ENCODE measurements at places on chromosomes 4 and X.

DNA sequence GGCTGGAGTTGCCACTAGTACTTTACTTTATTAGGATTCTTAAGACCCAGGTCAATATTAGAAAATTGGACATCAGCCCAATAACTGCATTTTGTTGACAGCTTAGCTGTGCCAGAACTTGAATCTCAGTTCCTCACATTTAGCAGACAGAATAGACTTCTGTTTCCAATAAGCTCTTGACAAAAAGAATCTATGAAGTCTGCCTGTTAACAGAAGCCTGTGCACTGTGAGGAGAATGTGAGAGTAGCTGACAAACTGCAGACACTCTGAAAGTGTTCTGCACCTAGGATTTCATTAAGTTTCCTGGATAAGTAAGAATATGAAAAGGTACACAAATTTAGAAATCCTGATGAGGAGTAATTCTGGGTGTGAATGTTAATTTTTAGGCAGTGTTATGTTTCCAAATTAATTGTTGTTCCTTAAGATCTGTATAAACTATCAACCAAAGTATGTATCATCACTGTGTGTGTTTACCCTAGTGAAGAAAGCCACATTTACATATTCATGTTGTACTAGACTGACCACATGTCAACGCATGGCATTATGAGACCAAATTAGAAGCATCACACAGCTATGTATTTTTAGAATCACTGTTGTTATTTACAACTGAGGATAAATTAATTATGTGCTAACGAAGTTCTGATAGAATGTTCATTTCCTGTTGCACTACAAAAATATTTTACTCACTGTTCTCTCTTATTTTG lies 756.4 kb upstream of the IGFBP7 start:
- no peak for DNase-seq

DNA sequence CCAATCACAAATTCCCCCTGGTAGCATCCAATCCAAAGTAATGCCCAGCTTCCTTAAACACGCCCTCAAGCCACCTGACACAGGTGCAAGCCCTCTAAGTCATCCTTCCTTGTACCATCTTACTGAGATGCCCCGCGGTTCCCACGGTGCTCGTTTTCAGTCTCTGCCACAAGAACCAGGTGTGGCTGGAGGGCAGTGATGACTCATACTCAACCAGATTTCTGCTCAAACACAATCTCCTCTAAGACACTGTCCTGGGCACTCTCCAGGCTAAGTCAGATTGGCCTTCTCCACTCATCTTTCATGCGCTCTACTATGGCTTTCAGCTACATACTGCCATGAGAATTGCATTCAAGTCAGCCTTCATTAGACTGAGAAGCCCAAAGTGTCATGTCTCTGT lies 3.5 kb downstream of the SH3KBP1 start:
- DNase-seq: no peak

- no peak for DNase-seq
These were observed 68.0 kb upstream of the TLR2 start for GRCh38 chr4:153616006-153616555.

DNA sequence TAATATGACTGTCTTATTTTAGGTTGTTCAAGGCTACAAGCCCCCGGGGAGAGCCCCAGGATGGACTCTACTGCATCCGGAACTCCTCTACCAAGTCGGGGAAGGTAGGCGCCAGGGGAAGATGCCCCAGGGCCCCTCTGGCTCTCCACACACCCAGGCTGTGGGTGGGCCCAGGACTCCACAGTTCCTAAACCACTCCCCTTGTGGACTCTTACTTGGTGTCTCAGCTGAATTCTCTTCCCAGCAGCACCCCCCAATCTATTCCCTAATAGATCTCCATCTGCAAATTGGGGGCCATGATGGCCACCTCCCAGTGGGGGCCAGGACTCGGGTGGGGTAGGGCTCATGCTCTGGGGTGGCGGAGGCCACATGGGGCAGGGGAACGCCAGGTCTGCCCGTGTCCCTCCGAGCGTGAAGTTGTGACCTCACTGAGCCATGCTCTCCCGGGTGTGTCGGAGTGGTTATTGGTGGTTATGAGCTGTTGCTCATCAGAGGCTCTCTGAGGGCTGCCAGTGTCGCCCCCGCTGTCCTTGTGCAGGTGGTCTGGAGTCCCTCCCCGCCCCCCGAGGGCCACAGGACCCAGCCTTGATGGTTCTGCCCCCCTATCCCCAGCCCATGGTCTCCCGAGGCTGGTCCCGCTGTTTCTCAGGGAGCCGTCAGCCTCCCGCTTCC lies 11.2 kb upstream of the ADD1 start:
- DNase-seq: no peak

DNA sequence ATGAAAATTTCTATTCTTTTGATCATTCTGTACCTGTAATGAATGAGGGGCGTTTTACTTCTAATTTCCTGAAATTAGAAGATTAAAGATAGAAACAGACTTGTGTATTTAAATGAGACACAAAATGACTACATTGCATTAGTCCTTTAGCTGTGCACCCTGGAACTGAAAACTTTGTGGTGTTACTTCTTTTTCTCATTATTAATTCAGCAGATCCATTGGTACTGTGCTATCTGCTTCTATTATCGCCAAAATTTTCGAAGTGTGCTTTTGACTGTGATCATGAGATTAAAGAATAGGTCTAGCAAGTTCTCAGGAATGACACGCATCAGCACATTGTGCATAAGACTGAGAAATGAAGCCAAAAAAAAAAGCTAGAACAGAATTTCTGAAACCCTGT lies 1938.9 kb upstream of the TENM3 start:
- DNase-seq: no peak

DNA sequence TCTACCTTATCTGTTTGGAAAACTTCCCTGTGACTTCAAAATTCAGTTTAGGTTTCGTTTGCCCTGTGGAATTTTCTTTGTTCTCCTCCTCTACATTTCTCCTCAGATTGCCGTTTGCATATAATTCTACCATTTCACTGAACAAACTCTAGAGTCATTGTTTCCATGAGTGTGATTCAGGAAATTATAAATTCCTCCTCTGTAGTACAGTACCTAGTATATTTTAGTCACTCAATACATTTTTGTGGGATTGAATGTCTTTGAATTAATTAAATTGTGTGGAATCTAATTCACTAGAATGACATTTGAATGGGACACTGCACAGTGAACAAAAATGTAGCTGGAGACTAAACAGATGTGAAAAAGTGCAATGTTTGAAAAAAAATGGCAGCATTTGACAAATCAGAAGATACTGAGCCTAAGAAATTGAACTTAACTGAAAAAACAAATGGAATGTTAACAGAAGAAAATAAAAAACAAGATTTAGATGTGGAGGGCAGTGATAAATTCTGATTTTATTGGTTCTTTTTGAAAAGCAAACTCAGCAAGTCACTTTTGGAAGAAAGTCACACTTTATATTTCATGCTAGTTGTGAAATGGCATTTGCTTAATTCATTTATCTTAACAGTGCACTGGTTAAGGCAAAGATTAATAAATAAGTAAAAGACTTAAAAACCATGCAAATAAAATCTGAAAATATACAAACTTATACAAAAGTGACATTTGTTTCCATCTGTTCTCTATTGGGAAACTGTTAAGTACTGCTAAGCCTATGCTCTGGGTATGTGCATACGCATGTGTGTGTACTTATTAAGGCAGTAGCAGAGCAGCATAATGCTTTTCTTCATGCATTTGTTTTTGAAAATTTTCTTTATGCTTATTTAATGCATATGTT lies 512.3 kb downstream of the FAT4 start:
- DNase-seq: no peak

DNA sequence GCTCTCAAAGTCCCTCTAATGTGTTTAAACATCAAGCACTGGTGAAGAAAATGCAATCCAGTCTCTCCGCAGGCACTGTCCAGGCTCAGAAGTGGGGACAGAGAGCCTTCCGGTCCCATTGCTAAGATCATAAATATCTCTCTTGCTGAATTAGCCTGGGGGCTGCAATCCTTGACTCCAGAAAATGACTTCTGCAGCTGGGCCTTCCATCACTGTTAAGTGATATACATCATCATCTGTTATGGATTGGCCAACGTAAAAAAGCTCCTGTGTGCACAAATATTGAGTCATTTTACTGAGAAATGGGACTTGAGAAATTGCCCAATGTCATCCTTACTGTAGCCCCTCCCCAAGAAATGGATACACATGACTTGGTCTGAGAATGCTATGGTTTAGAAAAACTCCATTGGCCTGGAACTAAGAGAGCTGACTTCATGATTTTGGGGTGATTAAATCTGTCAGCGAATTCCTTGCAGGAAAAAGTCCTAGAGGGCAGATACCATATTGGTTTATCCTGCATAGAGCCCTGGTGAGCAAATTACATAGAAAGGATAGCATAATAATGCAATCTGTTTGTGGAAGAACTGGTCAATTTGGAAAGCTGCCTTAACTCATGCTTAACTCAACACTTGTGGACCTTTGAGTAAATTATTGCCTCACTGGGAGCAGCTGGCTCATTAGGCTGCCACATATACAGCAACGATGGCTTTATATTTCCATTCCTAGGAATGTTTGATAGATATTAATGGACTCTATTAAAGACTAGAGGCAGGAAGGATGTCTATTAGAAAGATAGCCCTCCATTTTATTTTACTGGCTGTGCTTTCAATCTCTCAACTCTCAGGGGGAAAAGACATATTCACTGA lies 346.1 kb downstream of the GBA3 start:
- DNase-seq: no peak

- no peak for DNase-seq
These were observed 75.7 kb downstream of the AGTR2 start for GRCh38 chrX:116246261-116246660.

DNA sequence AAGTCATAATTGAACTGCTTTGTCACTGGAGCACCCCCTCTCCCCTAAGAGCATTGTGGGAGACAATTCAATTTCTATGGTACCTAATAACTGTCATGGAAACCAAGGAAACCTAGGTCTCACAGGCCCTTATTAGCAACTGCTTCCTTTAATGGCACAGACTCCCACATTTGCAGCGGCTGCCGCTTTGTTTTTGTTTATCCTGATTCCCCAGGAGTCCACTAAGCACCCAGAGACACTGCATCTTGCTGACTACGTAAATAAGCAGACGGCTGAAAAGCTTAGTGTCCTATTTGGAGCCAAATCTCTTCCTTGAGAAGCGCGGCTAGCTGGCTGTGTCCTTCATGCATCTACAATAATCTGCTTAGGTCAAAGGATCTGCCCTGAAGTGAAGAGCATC lies 494.4 kb downstream of the TMA16 start:
- no peak for DNase-seq

DNA sequence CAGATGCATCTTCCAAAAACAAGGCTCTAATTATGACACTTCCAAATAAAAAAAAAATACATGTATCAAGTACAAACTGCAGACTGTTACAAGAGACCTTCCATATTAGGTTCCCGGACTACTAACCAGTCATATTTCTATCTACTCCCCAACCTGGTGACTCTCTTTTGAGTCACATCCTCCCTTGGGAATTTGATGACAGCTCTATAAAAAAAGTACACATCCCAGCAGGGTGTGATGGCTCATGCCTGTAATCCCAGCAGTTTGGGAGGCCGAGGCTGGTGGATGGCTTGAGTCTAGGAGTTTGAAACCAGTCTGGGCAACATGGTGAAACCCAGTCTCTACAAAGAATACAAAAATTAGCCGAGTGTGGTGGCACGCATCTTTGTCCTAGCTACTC lies 14.9 kb downstream of the RPGR start:
- no peak for DNase-seq

- DNase-seq: no peak
These were observed 33.2 kb downstream of the PPARGC1A start for GRCh38 chr4:23856630-23857029.

DNA sequence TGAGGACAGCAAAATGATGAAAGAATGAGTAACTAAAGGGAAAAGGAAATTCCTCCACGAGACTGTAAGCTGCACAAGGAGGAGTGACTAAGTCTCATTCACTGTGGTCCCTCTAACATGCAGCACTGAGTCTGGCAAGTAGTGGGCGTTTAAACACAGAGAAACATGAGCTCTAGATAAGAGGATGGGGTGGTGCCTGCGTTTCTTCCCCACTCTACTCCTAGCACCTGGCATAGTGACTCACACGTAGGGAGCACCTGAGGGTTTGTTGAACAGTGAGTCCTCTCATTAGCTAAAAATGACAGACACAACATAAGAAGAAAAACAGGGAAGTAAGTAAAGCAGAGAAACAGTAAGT lies 105.8 kb upstream of the CBR4 start:
- DNase-seq: no peak

GRCh38 chr4:173318648-173319211 lies 15.4 kb downstream of the HMGB2 start:
- no peak for DNase-seq

DNA sequence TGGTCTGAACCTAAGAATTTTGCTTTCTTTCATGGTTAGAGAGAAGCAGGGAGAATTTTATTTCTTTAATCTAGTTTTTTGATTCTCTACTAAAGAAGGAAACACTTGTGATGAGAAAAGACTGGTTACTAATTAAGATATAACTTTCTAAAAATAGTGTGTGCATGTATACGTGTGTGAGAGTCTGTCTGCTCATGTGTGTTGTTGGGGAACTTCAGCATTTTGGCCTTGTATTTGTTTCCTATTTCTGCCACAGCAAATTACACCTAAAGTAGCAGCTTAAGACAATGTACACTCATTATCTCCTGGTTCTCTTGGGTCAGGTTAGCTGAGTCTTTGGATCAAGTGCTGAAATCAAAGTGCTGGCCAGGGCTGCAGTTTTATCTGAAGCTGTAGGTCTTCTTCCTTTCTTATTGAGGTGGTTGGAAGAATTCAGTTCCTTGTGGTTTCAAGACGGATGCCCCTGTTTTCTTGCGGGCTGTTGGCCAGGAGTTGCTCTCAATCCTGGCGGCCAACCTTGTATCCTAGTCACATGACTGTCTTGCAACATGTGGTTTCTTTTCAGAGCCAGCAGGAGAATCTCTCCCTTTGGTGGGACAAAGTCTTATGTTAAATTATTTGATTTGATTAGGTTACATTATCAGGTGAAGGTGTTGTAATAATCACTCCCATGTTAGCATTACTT lies 188.4 kb upstream of the CLNK start:
- DNase-seq: no peak

GRCh38 chrX:11380187-11380844 lies 87.1 kb downstream of the AMELX start:
- DNase-seq: no peak

- DNase-seq: no peak
These were observed 166.0 kb downstream of the FRMPD4 start for GRCh38 chrX:12304261-12304660.

DNA sequence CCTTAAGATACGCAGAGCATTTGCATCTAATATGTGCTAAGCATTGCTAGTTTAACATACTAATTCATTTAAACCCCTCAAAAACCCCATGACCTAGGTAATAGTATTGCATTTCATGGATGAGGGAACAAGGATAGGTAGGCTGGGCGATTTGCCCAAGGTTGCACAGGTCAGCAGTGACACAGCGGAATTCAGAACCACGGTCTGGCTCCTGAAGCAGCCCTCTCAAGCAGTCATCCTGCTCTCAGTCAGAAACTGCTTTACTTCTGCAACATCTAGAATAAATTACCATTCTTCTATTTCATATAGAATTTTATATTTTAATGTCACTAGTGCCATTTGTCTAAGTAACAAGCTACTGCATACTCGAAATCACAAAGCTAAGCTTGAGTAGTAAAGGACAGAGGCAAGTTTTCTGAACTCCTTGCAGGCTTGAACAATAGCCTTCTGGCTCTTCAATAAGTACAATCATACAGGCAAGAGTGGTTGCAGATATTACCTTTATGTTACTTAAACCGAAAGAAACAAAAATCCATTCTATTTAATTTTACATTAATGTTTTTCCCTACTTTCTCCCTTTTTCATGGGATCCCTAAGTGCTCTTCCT lies 555 bp upstream of the SPP1 start:
- DNase-seq: no peak

Measured in stimulated activated CD8-positive, alpha-beta memory T cell treated with anti-CD3 and anti-CD28 coated beads, Interleukin-15, amount 100 ng/mL, for 1 hour (primary cell).